ENCODE measurements at places on chromosomes 5 and 9.

GRCh38 chr5:65803699-65804391, 81.8 kb downstream of the NLN start:
- DNase-seq, result peak; percentile 35

- DNase-seq, result no peak
Observed at GRCh38 chr9:130289711-130290241, 24.2 kb downstream of the HMCN2 start.

GRCh38 chr9:115883467-115884329, 269.9 kb upstream of the PAPPA start:
- peak; percentile 33 for DNase-seq

DNA sequence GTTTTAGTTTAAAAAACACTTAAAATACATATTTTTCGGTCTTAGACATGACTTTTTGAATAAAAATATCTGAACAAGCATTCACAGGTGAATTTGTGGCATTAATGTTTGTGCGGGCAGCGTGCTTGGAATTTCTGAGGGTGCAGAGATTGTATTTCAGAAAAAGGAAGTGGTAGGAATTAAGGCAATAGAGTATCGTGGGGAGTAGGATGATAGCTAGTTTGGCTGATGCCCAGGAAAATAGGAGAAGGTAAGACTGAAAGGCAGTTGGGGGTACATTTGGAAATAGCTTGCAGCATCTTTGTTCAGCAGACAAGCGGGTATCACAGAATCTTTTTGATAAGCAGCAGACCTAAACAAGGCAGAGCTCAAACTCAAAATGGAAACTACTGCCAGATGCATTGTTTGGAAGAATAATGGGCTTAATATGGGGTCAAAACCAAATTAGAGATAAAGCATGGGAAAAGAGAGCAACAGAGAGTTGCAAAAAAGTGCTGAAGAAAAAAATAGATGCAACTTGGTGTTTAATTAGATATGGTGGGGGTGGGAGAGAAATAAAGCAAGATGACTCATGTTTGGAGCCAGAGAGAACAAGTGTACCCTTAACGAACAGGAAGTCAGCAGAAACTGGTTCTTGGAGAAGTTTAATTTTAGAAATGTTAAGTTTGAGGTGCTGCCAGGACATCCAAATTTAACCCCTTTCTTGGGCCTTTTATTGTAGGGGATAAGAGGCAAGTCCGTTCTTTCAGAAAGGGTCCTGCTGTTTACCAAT, 85.7 kb upstream of the ARRDC3 start:
- DNase-seq, result no peak

DNA sequence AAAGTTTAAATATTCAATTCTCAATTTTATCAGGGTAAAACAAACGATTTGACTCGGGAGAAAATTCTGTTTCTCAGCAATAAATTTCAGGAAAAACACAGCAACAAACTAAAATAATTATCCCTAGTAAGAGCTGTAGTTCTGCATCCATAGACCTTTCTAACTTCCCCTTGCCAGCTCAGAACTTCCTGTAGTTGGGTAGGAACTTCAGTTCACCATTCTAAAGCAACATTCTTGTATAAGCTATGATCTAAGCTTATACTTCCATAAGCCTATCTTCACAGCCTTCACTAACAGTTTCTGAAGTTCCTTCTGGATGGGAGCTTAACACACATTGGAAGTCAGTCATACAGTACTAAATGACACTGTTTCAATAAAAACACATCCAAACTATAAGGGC, 96.6 kb downstream of the UBAP2 start:
- DNase-seq, result no peak

DNA sequence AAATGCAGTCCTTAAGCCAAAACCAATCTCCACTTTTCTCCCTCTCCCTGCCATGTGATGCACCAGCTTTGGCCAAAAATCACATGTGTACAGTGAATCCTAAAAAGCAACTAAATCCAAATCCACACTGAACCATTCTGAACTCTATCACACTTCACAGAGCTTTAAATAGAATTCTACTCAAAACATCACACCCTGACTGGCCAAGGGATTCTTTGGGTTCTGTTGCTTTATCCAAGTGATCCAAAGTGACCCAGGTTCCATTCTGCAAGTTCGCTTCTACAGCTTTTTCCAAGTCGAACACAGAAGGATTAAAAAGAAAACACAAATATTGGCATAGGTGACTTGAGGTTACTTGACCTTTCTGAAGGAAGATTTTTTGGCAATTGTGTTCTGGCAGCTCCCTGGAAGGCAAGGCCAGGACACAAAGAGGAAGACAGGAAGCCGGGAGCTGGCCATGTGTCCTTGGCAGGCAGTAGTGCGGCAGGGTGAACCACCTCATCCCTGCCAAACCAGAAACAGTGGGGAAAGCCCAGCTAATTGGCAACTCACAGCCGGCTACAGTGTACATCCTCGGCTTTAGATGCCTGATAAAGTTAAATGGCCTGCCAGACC, 115.0 kb downstream of the NFIB start:
- DNase-seq, result no peak

- DNase-seq, result no peak
Observed at GRCh38 chr5:172788771-172789686, 18.0 kb upstream of the DUSP1 start.

DNA sequence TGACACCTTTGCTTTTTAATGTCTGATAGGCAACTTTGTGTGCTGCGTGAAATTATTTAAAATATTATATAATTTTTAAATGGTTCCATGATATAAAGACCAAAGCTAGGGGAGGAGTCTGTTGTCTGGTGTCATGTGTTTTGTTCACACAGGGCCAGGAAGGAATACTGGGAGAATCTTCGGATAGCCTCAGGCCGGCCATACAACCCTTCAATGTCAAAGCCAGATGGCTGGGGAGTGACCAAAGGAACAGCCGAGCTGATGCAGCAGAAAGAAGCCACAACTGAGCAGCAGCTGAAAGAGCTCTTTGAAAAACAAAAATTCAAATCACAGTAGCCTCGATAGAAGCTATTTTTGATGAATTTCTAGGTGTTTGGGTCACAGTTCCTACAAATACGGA, 19.2 kb downstream of the BHMT start:
- no peak for DNase-seq

GRCh38 chr5:65263321-65263720, 218.4 kb downstream of the ADAMTS6 start:
- DNase-seq, result no peak

- no peak for DNase-seq
Observed at GRCh38 chr9:89710697-89711096, 105.9 kb downstream of the GADD45G start.

DNA sequence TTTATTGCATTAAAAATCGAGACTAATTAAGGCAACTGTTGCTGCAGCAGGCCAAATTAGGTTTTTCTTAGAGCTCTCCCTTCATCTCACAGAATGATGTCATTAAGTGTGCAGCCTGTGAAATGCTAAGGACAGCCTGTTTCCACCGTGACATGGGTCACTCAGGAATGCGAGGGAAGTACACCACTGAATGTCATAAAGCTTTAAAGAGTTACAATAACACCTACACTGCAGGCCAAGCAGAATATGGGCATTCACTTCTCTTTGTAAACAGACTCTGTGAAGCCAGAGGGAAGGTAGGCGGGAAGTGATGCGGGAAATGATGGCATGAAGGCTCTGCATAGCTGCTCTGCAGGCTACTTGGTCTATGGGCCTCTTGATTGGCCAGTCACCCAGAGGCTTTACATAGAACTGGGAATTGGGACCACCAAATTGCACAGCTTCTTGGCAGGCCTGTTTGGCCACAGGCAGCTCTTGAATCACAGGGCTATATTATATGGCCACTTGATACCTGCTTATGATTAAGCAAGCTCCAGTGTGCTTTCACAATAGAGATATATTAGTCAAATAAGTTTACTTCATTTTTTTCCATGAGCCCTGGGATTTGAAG, 28.4 kb upstream of the AOPEP start:
- DNase-seq, result peak; percentile 92

DNA sequence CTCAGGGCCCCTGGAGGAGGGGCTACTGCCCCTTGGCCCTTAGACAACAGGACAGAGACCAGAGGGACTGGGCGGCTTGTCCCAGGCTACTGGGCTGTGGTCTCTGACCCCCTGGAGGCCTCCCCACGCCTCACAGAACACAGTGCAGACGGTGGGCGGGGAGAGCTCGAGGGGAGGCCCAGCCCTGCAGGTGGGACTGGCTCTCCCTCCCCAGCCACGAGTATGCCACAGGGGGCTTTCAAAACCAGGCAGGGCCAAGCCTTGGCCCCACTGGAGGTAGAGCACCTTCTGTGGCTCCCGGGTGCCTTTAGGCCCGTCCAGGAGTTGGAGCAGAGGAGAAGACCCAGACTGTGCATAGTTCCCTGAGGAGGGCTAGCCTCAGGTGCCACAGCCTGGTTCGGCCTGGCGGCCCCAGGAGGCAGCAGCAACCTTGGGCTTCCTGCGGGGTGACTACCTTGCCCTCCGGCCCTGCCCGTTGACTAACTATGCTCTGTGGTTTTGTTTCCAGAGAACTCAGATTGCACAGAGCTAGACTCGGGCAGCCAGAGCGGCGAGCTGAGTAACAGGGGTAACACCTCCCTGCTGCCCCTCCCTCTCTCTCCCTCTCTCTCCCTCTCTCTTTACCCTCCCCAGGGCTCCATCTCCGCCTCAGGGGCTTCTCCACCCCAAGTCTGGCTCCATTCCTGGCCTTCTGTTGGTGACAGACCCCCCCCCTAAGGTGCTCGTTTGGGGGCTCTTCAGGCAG, 15.5 kb downstream of the CARD19 start:
- peak; percentile 43 for DNase-seq

DNA sequence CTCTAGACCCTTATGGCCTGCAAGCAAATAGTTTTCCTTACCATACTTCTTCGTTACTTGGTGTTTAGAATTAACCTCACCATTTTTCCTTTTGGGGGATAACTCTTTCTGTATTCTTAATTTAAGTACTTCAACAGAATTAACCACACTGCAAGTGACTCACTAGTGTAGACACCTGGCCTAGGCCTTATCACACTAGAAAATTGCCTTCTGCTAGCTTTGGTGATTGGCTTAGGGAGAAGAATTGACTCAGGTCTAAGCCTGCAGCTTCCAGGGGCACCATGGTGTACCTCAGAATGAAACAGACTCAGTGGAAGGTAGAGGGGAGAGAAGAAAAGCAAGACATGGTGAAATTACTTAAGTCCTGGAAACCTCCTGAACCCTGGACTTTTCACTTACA, 112.8 kb upstream of the HMHB1 start:
- DNase-seq, result no peak

- DNase-seq, result no peak
Observed at GRCh38 chr9:96137671-96138429, 164.1 kb downstream of the HSD17B3 start.

- DNase-seq, result no peak
Observed at GRCh38 chr5:156597276-156597675, 252.8 kb upstream of the PPP1R2B start.

GRCh38 chr9:37618817-37619216, 26.4 kb upstream of the TOMM5 start:
- DNase-seq, result peak; percentile 58

DNA sequence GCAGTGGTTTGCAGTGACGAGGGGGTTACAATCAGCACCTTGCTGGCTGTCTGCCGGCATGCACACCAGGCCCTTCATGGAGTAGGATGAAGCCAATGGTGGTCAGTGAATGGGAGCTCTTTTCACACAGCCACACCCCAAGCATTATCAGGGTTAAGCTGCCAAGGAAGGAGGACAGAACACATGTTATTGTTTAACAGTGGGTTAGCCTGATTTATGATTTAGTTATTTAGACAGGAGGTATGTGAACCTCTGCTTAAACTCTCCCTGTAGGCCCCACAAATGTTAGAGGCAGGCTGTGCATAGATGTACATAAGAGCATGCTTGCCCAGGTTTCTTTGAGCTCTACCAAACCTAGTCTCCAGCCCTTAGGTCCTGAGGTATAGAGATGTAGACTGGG, 262.9 kb downstream of the SPOCK1 start:
- DNase-seq, result no peak

DNA sequence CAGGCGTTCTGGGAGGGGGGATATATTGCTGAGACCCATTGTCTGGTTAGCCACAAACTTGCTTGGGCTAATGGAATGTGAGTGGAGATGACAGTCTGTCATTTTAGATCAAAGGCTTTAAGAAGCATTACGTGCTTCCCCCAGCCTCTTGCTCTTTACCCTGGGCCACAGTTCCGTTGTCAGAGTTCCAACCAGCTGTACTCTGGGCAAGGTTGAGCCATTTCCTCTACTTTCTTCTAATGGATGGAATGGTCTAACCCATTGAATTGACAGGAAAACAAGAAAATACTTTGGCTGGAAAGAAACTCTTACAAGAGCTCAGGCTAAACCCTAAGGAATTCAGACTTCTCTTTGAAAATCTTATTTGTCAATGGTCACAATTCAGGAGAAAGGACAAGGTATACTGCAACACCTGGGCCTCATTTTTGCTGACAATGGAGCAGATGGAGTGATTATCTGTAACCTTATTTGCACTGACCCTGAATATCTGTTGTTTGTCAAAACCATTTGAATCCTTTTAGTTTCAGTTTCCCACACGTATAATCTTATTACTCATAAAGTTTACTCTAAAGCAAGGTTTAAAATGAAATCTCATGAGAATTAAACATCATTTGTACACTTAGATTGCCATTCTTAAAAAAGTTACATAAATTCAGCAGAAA, 231.4 kb downstream of the PDE4D start:
- DNase-seq, result no peak

DNA sequence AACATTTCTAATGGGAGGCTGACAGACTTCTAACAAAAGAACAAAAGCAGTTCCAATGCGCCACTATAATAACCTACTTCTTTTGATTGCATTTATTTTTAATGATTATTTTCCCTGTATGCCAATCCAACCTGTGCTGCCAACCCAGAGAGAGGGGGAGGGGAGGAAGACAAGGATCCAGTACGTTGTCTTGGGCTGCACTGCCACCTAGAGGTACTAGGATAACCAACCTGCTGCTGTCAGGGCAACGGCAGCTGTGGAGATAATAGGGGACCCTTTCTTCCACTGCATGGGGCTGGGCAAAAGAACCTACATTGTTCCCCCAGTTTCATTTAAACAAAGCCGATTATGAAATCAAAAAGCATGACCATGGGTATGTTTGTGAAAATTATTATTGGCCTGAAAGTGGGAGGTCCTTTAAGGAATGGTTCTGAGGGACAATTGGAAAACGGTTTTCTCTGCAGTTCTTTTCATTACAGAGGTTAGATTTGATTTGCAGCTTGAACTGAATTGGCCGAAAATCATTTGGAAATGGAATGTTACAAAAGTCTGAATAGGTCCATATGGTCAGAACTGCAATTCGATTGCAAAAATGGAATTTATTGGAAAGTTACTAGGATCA, 101.3 kb downstream of the RASEF start:
- DNase-seq, result peak; percentile 61

DNA sequence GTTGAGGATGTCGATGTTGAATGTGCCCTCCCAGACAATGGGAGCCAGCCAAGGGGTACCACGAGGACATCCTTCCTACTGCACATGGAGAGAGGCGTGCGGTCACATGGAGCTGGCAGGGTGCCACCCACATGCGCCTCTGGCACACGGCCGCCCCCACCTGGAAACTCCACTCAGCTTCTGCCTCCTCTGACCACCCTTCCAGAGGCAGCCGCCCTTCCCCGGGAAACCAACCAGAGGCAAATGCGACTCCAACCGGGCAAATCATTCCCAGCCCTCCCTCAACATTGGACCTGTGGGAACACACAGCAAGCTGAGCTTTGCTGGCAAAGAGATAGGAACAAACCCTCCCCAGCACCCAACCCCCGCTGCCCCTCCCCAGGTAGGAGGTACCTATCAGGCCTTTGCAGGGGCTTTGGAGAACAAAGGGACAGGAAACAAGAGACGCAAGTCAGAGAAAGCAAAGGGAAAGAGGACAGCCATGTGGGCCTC, 17.5 kb downstream of the ABO start:
- DNase-seq, result no peak
